ENCODE measurements at places on chromosomes 1 and 21.
A peak's percentile ranks its signal among the peaks of the same experiment; 100 is the strongest.

- DNase-seq, result peak; percentile 39
Measured at GRCh38 chr1:201108614-201109013, 3.6 kb downstream of the CACNA1S start.

- DNase-seq, result no peak
Measured at GRCh38 chr1:169779150-169779549, 15.6 kb downstream of the METTL18 start.

GRCh38 chr1:61301824-61302657 lies 219.7 kb downstream of the NFIA start:
- DNase-seq, result no peak

GRCh38 chr1:177809819-177810218 lies 160.0 kb downstream of the SEC16B start:
- no peak for DNase-seq

DNA sequence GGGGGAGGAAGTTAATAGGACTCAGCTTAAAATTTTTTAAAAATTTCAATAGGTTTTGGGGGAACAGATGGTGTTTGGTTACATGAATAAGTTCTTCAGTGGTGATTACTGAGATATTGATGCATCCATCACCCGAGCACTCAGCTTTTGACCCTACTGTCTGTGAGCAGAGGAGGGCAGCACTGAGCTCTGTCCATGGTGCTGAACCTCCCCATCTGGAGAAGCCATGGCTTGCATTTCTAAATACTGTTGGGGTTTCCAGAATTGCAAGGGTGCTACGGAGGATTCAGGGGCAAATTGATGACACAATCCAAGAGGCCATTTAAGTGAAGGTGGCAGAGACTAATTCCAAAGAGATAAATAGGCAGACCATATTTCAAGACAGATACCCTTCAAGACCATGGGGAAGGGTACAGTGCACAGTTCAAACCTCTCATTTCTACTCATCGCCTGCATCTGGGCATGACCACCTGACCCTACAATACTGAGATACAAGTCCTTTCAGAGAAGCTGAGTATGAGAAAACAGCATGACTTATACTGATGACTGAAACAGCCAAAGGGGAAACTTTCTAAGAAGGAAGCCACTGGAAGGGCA lies 17.2 kb downstream of the SYT2 start:
- DNase-seq, result peak; percentile 70

DNA sequence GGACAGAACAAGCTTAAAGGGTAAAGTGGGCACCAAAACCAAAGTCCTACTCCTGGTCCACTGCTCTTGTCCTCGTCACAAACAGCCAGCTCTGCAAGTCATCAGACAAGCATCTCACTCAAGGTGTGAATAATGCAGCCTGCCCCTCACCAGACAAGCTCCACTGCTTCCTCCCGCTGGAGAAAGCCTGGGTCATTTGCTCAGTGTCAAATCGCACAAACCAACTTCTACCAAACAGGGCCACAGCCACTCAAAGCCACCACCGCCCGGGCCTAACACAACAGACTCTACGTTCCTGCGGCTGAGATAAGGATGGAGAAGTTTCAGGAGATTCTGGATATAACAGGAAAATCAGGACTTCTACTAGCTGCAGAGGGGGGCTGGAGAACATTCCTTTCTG lies 3.3 kb downstream of the SSBP3 start:
- no peak for DNase-seq

DNA sequence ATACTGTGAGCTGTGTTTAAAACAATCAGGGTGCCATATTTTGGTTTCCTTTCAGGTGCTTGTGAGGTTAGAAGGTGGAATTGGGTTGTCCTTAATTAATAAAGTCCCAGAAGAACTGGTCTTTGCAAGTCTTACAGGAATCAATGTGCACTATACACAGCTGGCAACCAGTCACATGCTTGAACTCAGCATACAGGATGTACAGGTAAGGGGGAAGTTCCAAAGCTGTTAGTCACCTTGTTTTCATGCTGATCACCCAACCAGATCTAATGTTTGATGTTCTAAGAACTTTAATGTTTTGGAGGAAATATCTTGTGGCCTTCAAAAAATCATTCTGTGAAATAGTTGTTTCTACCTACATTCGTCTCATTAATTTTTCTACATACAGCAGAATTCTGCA lies 156.3 kb downstream of the VPS13D start:
- no peak for DNase-seq

DNA sequence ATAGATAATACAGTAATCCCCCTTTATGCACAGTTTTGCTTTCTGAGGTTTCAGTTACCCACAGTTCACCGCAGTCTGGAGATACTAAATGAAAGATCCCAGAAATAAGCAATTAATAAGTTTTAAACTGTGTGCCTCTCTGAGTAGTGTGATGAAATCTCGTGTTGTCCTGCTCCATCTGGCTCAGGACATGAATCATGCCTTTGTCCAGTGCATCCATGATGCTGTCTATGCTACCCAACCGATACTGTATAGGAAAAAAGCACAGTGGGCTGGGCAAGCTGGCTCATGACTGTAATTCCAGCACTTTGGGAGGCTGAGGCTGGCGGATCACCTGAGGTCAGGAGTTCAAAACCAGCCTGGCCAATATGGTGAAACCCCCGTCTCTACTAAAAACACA lies 85.0 kb upstream of the SLC2A1 start:
- no peak for DNase-seq

- no peak for DNase-seq
Measured at GRCh38 chr21:37172646-37173045, 94.5 kb downstream of the VPS26C start.

GRCh38 chr1:57249511-57249910 lies 174.3 kb downstream of the DAB1 start:
- DNase-seq, result no peak

DNA sequence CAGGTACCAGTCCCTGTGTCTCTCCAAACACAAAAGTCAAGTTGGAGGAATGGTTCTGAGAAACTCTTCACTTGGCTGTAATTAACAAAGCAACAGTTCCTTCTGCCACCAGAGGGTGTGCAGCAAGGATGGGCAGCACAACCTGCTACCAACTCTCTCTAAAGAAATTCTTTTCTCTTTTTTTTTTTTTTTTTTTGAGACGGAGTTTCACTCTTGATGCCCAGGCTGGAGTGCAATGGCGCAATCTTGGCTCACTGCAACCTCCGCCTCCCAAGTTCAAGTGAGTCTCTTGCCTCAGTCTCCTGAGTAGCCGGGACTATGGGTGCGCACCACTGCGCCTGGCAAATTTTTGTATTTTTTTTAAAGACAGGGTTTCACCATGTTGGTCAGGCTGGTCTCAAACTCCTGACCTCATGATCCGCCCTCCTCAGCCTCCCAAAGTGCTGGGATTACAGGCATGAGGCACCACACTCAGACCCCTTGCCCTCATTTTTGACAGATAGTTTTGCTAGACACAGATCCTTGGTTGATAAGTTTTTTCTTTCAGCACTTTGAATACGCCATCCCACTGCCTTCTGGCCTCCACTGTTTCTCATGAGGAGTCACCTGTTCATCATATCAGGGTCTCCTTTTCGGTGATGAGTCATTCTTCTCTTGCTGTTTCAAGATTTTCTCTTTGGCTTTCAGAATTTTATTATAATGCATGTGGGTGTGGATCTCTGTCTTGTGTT lies 12.1 kb upstream of the DEGS1 start:
- peak; percentile 24 for DNase-seq

DNA sequence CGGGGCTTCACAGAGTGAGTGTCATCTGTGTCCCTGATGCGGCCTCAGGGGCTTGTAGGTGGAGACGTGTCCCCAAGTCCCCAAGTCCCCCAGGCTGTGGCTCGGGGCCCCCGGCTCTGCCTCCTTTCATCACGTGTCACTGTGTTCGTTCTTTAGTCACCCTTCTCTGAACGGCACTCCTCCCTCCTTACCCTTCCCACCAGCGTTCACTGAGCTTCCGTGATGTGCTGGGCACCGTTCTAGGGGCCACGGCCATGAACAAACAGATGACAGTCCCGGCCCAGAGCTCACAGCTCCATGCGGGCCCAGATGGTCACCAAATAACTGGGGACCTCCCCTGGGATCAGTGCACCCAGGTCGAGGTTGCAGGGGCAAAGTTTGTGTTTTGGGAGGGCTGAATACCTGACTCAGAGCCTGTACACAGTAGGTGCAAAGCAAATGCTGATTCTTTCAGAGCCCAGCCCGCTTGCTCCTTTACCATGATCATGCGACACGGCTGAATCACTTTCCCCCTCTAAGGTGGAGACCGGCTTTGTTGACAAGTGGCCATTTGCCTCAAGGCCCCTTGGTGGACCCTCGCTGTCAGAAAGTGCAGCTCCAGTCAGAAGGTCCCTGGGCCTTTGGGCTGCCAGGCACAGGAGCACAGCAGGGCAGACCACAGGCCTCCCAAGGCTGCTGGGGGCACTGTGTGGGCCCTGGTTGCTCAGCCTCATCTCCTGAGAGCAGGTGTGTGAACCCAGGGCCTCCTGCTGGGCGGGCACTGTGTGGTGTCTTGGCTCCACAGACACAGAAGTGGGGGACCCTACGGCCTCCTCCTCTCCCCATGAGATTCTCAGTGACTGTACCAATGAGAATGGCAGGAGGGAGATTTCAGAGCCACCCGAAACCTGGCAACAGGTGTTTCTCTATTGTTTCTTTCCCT lies 592.5 kb downstream of the PTPRU start:
- no peak for DNase-seq

DNA sequence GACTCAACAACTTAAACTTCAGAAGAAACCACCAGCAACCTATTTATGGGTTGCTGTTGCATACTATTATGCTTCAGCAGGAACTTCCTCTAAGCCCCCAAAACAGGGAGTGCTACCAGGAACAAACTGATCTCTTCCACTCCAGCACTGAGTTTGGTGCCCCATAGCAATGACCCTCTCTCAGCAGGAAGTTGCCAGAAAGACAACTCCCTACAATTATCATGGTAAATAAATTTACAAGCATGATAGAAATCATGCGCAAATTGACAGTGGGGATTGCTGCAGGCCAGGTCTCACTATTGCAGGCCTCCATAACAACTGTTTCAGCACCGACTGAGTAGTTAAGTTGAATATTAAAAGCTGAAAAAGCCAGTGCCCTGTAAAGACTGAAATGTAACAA lies 180.6 kb downstream of the PLA2G4A start:
- no peak for DNase-seq

DNA sequence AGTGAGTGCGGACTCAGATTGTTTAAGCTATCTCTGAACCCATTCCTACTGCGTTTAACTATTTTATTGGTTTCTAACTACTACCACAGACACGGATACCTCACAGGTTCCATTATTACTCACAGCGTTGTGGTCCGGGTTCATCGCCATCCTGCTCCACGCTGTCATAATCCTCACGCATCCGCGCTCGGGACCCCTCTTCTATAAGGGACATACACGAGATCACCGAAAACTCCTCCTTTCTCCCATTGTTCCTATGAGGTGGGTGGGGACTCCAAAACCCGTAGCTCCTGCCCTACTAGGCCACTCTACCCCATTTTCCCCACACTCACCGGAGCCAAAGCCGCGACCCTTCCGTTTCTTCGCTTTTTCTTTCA lies 610 bp downstream of the RBM8A start:
- DNase-seq, result no peak

- no peak for DNase-seq
Measured at GRCh38 chr1:32928715-32929114, 27.5 kb upstream of the TMEM54 start.

DNA sequence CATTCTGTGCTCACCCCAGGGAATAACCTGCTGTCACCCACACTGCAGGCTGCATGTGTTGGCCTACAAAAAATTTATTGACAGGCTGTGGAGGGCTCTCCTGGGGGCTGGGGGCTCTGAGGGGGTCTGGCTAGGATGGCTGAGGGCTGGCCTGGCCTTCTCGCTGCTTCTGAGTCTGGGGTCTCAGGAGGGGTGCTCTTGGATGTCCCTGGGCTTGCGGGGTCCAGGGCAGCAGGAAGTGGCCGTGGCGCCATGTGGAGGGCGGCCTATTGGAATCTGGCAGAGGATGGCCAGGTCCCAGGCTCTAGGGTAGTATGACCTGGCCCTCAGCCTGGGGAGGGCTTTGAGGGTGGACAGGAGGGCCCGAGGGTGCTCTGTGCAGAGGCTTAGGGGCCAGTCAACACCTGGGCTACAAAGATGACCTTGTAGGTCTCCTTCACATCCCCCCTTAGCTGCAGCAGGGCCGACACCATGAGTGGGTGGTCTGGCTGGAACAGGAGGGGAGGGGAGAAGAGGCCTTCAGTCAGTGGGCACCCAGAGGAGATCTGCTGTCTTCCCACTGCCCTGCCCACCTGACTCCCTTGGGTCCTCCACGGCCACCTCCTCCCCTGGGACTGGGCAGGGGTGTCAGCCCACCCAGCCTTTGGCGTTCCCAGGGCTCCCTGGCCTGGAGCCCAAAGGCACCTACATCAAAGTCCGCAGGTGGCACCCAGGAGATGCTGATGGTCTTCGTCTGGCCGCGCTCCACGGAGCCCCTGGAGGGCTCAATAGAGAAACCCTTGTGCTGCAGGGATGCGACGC lies 3.0 kb upstream of the TMEM52 start:
- DNase-seq, result no peak

Data from Ammon's horn (tissue), 1 donor.